ENCODE measurements at places on chromosomes 5 and 9.

DNA sequence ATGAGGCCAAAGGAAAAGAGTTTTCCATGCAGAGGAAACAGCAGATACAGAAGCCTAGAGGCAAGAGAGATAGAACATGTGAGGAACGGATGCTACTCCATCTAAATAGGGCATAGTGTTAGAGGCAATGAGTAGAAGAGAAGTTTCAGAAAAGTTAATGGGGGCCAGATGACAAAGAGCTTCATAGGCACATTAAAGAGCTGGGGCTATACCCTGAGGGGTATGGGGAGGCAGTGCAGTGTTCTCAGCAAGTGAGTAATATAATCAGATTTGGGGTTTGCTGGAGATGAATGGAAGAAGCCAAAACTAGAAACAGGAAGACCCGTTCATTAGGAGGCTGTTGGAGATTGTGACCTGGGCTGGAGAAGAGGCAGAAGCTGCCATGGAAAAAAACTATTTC is 87.2 kb downstream of the GLIS3 start:
- no peak for DNase-seq

DNA sequence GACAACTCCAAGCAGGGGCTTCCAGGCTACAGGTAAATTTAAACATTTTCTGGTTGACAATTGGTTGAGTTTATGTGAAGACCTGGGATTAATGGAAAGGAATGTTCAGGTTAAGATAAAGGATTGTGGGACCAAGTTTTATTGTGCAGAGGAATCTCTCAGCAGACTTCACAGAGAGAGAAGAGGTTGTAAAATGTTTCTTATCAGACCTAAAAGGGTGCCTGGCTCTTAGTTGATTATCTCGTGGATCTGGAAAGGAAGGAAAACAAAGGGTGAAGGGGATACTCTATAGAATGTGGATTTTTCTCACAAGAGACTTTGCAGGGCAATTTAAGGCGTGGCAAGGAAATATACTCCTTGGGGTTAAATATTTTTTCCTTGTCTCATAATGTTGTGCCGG is 96.5 kb upstream of the RASGRF2 start:
- DNase-seq, result no peak

GRCh38 chr9:78261403-78262001 is 25.6 kb downstream of the CEP78 start:
- peak; percentile 68 for DNase-seq

DNA sequence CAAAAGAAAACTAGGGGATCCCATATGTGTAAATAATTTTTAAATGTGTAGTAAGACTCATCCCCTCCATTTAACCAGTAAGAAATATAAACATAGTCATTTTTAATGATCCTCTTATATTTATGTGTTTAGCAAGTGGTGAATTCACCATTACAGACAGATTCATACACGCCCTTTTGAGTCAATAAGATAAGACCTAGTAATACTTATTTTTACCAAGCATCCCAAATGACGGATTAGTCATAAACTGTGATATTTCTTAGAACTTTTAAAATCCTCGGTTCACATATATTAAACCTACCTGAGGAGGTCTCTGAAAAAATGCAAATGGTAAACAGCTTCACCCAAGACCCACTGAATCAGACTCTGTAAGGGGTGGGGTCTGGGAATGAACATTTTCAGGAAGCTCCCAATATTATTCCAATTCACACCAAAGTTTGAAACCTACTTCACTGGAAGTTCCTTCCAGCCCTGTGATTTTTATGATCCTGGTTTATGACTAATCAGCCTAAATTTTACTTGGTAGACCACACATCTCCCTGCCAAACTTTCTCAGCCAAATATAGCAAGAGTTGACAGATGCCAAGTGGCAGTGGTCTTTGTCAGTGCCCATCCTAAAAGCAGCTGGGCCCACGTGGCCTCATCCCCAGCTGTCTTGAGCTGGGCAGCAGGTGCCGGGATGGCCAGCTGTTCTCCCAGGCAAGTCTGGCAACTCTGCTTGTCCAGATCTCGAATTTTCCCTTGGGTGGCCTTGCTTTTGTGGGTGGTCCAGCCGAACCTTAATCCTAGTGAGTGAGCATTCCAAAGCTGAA is 559.0 kb upstream of the RGMB start:
- no peak for DNase-seq

DNA sequence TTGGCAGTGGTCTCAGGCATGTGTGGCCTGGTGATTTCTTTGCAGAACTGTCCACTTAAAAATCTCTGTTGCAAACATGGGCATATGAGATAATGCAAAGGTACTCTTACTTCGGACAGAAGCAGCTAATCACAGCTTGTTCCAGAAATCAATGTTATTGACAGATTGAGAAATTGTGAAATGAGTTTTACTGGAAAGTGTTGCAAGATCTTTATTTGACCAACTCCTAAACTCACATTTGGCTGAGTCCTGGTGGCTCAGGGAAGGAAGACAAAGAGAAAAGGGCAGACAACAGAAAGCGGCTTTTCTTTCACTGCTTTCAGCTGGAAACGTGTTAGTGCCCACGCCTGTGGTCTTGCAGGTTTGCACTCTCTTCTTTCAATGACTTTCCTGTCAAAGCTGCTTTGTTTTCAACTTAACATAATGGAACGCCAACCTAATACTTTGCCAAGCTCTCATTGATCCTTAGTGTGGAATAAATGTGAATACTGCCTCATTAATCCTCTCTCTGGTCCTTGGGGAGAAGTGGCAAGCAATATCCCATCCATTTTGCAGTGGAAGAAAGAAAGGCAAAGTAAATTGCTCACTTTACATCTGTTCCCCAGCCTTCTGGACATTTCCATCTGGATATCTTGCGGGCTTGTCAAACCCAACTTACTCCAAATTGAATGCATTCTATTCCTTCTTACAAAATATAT is 586.4 kb downstream of the LRRC70 start:
- no peak for DNase-seq

- no peak for DNase-seq
Measured at GRCh38 chr5:11038772-11039171, 277.7 kb upstream of the DAP start.

DNA sequence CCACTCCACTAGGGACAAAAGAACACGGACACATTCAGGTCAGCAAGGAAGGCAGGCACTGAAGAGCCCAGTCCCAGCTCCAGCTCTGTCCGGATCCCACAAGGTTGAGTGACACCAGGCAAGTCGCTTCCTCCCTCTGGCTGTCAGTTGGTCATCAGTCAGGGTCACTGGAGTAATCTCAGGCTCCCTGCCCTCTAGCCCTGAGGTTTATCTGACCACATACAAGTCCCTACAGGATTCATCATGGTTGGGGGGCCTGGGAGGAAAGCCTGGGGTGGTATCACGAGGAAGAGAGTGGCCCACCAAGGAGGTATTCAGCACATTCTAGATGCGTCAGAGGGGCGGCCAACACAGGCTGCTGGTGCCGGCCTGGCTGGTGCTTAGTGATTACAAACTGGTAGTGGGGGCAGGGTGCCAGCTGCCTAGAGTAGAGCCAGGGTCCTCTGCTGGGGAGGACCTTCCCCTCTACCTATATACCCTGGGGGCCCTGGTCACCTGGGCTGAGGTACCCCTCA is 81.5 kb downstream of the SHB start:
- DNase-seq, result no peak

DNA sequence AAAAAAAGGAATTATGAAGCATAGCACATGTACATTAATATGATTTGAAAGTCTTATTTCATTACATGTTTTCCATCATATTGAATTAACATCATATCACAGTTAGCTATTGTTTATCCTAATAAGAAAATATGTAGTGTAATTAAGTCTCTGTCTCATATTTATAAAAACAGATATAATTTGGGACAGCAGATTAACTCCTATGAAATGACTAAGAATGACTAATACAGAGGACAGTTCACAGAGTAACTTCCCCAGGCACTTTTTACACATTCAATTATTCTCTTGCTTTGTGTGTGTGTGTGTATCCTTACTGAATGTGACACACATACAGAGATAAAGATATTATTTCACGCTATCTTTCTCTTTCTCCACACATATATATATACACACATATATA is 2400.9 kb upstream of the C9orf72 start:
- DNase-seq, result no peak

DNA sequence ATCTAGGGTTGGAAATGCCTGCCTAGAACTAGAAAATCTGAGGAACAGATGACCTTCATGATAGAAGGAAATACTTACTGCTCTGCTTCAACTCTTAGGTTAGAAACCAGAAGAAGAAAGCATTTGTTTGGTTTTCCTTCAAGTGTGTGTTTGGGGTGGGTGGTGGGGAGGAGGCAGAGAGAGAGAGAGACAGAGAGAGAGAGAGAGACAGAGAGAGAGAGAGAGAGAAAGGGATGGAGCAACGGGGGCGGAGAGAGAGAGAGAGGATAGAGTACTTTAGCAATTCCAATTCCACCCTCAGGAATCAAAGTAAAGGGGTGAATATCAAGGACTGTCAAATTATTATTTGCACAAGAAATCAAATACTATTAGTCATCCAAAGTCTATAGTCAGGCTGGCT is 29.2 kb upstream of the GCNT4 start:
- DNase-seq, result no peak

DNA sequence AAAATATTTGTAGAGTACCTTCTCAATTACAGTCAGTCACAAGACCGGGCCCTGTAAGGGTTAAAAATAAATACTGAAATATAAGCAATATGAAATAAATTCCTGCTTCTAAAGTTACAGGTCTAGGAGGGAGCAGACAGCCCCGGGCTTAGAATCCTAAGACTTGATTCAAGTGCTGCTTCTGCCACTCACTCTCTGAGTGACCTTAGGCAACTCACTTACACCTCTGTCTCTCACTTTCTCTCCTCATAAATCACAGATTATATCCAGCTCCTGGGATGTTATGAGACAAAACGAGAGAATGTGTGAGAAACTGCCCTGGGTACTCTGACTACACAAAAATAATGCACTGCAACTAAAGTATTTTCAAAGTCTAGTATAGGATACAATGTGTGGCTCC is 101.9 kb downstream of the PDE4D start:
- no peak for DNase-seq

DNA sequence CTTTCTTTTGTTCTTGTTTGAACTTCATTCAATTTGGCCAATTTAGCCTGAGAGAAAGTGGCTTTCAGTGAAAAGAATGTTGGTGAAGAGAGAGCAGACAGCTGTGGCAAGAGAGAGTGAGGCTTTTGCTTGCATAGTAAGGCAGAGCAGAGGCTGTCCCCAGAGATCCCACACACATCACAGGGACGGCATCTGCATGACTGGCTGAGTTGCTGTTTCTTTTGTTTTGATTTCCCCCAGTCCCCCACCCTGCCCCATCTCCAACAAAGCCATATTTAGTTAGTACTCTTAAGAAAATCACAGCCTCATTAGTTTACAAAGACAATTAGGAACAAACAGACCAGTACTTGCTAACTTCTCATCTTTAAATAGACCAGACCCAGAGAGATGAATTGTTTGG is 363.9 kb upstream of the SEMA6A start:
- peak; percentile 9 for DNase-seq

GRCh38 chr9:17813798-17814197 is 234.9 kb downstream of the SH3GL2 start:
- DNase-seq, result no peak

- DNase-seq, result no peak
Measured at GRCh38 chr5:111502956-111503355, 9.4 kb downstream of the STARD4 start.

GRCh38 chr5:94830520-94830919 is 212.1 kb downstream of the SLF1 start:
- no peak for DNase-seq

- DNase-seq, result no peak
Measured at GRCh38 chr5:100505984-100506670, 29.0 kb upstream of the FAM174A start.

- DNase-seq, result no peak
Measured at GRCh38 chr5:33445798-33446197, 5.0 kb downstream of the TARS1 start.

DNA sequence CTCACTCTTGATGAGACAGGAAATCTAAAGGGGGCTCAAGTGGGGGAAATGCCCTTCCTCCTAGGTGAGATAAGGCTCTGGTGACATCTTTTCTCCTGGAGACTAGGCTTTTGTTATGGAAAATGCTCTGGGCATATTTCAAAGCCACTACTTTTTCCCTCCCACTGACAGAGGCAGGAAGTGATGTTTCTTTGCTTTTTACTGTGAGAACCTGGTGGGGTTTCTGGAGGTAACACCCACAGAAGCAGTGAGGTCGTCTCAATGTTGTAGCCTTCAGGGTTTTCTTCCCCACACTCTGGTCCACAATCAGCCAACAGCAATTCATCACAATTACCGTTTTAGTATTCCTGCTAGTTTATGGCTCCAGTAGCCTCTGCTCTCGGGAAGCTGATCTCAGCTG is 41.4 kb upstream of the FAM240B start:
- no peak for DNase-seq

GRCh38 chr9:72400866-72401265 is 35.9 kb upstream of the ZFAND5 start:
- no peak for DNase-seq

DNA sequence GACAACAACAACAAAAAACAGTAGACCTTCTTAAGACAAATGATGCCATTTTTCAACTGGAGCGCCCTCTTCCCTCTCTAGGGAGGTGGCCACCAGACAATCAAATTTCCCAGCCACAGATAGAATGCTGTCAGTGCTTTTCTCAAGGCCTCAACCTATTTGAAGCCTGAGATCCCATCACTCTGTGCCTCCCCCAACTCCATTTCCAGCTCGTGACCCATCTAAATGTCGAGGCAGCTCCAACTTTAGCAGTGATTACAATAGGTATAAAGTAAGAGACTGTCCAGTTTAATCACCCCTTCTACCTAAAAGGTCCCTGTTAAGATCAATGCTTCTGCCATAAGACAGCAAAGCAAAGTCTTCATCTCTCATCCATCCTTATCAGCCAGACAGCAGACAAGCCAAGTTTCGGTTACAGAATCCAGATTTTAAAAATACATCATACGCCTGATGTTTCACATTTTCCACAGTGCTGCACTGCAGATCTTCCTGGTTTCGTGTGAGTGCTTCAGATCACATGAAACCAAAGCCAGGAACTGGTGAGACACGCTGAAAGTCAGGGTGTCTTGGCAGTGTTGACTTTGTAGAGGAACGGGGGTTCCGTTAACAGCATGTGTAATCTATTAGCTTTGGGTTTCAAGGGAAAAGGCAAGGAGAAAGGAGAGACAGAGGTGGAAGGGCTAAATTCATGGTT is 447.8 kb downstream of the ENC1 start:
- no peak for DNase-seq

DNA sequence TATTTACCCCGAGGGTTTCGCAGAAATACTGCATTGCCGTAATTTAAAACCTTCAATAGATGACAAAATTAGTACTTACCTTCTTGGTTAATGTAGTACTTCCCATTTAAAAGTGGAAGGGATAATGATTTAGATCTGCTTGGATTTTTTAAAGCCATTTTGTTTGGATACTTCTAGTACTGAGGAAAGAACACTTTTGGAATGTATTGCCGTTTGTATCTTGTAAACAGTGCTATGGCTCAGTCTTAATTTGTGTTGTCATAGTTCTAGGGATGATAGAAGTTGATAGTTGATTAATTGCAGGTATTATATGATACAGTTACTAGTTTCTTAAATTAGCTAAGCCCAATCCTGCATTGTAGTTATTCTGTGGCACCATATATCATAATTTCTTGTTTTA is 33.1 kb downstream of the TNPO1 start:
- DNase-seq, result no peak
